ENCODE measurements at places on chromosomes 7 and 10.

GRCh38 chr10:62171791-62172190 lies 96.9 kb downstream of the RTKN2 start:
- DNase-seq, result no peak

- no peak for DNase-seq
These were observed 118.1 kb downstream of the WDR11 start for GRCh38 chr10:120969219-120969645.

GRCh38 chr10:68878496-68878895 lies 22.6 kb upstream of the DDX50 start:
- no peak for DNase-seq

DNA sequence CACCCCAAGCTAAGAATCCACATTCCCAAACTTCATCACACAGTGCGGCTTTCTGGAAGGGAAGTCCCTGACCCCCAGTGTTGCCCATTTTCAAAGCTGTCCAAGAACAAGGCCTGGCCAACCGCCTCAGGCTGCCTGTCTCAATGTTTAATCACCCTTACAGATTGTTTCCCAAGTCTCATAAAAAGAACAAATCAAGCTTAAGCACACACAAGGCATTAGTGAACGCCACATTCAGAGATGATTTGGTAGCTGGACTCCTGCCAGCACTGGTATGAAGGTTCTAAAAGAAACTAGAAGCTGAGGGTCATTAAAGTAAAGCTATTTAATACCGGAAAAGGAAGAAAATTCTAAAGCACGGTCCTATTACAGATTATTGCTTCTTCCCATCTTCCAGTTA lies 35.6 kb downstream of the C10orf90 start:
- DNase-seq, result no peak

GRCh38 chr7:12481722-12482121 lies 78.1 kb upstream of the VWDE start:
- DNase-seq, result no peak

DNA sequence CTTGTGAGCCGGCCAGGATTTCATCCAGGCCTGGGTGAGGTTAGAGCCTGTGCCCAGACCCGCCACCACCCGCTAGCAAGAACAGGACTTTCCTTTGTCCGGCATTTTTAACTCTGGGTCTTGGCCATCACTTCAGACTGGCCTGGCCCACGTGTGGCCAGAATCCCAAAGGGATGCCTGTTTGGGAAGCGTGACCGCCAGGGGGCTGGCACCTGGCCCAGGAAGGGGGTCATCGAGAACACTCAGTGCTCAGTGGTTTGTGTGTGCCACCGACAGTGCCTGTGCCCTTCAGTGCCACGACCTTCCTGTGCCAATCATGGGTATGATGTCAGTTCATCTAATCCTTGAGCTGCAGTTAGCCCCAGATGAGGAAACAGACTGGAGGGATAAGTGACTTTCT lies 85.0 kb downstream of the ZMIZ1 start:
- DNase-seq, result no peak

- no peak for DNase-seq
These were observed 11.5 kb upstream of the CC2D2B start for GRCh38 chr10:95896071-95896850.

- DNase-seq, result no peak
These were observed 5.8 kb downstream of the FBH1 start for GRCh38 chr10:5895804-5896203.

Measured in nephron progenitor cell (in vitro differentiated cells).